Frontal cortex (tissue), 4 donors: ENCODE measurements at places on chromosomes 2 and 18. TPM values are rescaled to one million over a fixed set of nuclear protein-coding genes. Genes with fewer than 3 reads are reported as not detected.

FN1 gene
- total RNA-seq = 99.9 TPM

DUSP19 gene
- total RNA-seq = 14.7 TPM

GRB14 gene
- 15.1 TPM for total RNA-seq

LYPD1 gene
- total RNA-seq = 24.5 TPM

LAMA1 gene
- total RNA-seq = 12.2 TPM

EHD3 gene
- total RNA-seq = 7.7 TPM

C1GALT1C1L gene
- total RNA-seq = under 0.01 TPM

STEAP3 gene
- total RNA-seq = under 0.01 TPM

CTNNA2 gene
- 182 TPM for total RNA-seq

TMEM18 gene
- total RNA-seq = 20.0 TPM
